ENCODE measurements at places on chromosomes 6 and 20.

DNA sequence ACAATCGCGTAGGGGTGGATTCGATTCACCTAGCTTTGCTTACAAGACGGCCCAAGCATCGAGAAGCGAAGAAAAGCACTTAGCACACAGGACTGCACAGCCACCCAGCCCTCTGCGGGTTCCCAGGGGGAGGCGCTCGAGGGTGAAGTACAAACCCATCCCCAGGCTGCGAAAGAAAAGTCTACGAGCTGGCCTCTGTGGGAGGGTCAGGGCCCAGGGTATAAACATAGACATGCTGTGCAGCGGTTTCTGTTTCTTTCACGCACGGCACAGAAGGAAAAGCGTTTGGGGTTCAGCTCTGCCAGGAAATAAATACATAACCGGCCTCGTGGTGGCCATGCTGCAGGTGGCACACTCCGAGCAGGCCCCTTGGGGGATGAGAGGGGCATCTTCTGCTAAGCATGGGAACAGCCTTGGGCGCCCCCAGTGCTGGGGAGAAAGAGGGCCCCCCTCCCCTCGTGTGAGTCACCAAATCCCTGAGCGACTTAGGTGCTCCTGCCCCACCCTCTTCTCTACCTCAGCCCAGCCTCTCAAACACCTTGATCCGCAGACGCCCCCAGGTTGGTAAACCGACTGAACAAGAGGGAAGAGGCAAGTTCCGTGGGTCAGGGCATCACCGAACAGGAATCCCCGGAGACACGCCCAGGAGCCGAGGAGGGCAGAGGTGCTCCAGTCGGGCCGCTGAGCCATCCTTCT is 91.6 kb upstream of the RIPOR2 start:
- H3K4me1 ChIP-seq = no peaks in the 10 kb centered on the region
- no peaks in the 10 kb centered on the region for H3K36me3 ChIP-seq
- H3K4me3 ChIP-seq = no peak overlapping the region
- H3K27me3 ChIP-seq = no peaks in the 10 kb centered on the region
- DNase-seq = no peak

DNA sequence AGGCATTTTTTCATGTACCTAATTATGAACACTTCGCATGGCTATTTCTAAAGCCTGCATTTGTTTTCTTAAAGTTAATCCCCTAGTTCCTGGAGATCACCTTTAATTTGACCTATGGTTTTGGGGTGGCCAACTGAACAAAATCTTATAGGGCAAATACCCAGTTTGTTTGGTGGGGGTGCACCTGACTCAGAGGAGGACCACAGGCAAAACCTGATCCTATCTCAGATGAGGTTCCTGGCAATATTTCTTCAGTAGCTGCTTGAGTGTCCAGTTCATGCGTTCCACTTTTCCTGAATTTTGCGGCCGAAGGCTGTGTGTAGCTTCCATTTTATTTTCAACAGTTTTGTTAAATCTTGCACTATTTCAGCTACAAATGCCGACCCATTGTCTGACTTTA is 10.3 kb upstream of the GMPR start:
- H3K4me3 ChIP-seq = no peak overlapping the region
- H3K4me1 ChIP-seq = peaks cover 19% of the 10 kb centered on the region
- H3K27me3 ChIP-seq = no peaks in the 10 kb centered on the region
- no peaks in the 10 kb centered on the region for H3K36me3 ChIP-seq
- no peak for DNase-seq

DNA sequence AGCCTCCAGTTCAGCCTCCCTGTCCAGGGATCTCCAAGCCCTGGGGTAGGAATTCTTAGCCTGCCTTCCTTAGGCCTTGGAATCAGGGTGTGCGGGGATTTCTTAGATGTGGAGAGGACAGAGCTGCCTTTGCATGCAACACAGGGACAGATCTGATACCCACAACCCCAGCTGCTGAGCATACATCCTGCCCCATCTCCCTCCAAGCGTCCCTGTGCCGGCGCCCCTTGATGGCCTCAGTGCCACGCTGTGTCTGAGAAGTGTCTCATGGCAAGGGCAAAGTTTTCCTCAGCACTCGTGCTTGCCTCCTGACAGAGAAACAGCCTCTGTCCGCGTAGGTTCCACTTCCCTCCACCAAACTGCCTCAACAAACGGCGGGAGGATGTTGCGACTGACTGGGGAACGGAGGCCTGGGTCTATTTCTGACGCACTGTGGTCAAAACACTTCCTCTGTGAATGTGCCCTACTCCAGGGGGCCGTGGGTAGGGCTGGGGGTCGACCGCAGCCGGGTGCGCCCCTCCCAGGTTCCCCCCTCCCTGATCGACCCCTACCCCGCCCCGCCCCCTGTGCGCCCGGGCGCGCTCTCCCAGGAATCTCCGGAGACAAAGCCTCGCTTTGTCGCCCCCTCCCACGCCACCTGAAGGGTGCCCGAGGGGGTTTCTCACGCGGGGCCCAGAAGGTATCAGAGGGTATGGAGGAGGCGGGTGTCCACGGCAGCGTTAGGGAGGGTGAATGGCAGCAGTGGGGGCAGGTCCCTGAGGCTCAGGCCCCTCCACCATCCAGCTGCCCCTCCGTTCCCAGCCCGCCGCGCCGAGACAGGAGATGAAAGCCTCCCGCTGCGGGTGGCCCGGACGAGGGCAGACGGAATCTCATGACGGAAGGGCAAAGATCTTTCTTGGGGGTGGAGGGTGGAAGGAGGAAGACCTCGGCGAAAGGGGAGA is 806 bp downstream of the MICAL1 start:
- H3K27ac ChIP-seq = peak overlapping the region; percentile 75
- no peak for DNase-seq
- peaks cover 48% of the 10 kb centered on the region for H3K36me3 ChIP-seq
- peaks cover 19% of the 10 kb centered on the region for H3K4me1 ChIP-seq
- peak overlapping the region; percentile 96 for H3K4me3 ChIP-seq
- no peaks in the 10 kb centered on the region for H3K27me3 ChIP-seq

GRCh38 chr20:23915844-23916243 is 36.3 kb upstream of the CST5 start:
- H3K4me1 ChIP-seq = peaks cover 24% of the 10 kb centered on the region
- no peak overlapping the region for H3K27ac ChIP-seq
- H3K27me3 ChIP-seq = no peaks in the 10 kb centered on the region
- DNase-seq = no peak

DNA sequence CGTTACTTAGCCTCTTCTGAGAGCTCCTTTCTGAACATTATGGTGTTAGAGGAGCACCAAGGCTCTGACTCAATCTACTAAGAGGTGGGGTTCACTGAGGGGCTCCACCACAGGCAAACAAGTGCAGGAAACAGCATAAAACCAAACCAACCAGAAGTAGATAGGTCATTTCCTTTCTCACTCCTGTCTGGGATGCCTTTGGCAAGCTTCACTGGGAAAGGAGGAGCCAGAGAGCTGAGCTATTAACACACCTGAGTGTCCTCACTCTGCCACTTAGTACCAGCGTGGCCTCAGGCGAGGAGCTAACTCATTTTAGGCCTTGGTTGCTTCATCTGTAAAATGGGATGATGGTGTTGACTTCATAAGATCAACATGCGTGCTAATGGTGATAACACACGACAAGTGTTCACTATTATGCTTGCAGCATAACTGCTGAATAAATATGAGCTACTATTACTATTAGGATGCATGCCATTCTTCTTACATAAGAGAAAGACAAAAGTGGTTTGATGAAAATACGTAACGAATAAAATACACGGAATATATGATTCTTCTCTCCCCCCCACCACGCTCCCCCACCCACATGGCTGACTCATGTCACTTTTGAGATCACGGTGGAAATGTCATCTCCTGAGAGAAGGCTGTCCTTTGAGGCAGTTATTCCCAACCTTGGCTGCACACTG is 185.4 kb downstream of the BCAS1 start:
- H3K27ac ChIP-seq = 0 out of 2 replicates have a peak overlapping the region, but pooled peaks have one; percentile 2
- no peak overlapping the region for H3K4me3 ChIP-seq
- no peaks in the 10 kb centered on the region for H3K36me3 ChIP-seq
- no peaks in the 10 kb centered on the region for H3K27me3 ChIP-seq

- H3K27ac ChIP-seq = no peak overlapping the region
- H3K36me3 ChIP-seq = no peaks in the 10 kb centered on the region
- H3K4me3 ChIP-seq = no peak overlapping the region
- no peaks in the 10 kb centered on the region for H3K27me3 ChIP-seq
- H3K4me1 ChIP-seq = no peaks in the 10 kb centered on the region
Observed at GRCh38 chr20:40963505-40963845, 65.1 kb upstream of the TOP1 start.

DNA sequence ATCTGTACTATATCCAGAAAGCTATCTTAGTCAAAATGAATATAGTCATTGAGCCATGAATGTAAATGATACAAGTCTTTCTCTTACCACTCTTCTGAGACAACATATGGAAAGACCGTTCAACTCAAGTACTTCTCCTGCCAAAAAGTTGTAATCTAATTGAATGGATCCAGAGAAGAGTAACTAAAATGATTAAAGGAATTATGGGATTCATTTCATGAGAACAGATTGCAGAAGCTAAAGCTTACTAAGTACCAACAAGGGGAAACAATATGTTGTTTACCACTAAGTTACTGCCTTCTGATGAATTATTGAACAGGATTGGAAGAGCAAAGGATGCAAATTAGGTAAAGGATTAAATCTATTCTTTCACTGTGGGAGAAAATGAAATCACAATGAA is 2.0 kb upstream of the LGSN start:
- H3K4me3 ChIP-seq = no peak overlapping the region
- H3K4me1 ChIP-seq = no peaks in the 10 kb centered on the region
- H3K27ac ChIP-seq = no peak overlapping the region
- no peak for DNase-seq
- H3K27me3 ChIP-seq = no peaks in the 10 kb centered on the region
- no peaks in the 10 kb centered on the region for H3K36me3 ChIP-seq

DNA sequence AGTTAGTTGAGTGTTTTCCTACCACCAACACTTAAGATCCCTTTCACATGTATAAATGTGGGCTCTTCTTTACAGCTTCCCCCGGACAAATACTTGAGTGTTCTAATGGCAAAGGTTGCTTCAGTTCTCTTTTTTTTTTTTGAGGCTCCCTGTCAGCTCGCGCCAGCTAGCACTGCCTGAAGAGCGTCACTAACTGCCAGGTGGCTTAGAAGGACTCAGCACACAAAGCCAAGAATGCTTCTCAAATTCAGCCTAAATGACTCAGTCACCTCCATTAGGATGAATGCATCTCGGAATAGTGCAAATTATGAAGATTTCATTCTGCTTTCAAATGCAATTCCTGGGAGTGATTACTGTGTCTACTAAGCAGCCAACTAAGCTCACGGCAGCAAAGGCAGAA is 150.7 kb upstream of the BTBD3 start:
- H3K4me1 ChIP-seq = no peaks in the 10 kb centered on the region
- no peaks in the 10 kb centered on the region for H3K36me3 ChIP-seq
- H3K4me3 ChIP-seq = no peak overlapping the region

DNA sequence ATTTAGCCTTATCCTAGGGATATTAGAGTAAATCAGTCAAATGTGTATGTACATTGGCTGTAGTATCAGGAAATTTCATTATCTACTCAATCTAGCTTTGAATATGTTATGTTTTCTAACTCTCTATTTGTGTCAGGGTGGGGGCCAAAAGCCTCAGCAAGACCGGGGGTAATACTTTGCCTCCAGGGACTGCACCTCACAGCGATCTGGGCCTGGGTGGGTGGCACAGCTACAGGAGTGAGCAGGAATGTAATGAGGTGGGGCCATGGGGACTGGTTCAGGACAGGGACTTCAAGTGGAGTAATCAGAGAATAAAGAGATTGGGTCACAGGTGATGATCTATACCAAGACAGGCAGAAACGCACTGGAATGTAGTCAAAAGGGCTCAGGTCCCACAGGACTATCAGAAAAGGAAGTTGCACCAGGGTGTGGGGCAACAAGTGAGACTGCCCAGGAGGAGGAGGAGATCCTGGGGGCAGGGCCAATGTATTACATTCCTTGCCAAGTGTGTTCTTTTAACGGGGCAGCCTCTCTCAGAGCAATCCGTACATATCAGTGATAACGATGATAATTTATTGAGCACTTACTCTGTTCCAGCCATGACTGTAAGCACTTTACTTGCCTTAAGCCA is 54.0 kb downstream of the PIGU start:
- no peak overlapping the region for H3K4me3 ChIP-seq
- H3K27ac ChIP-seq = no peak overlapping the region
- H3K36me3 ChIP-seq = no peaks in the 10 kb centered on the region
- no peak for DNase-seq
